ENCODE measurements at places on chromosomes 7 and 10. TPM values are rescaled to one million over a fixed set of nuclear protein-coding genes. Genes with fewer than 3 reads are reported as not detected.

The TAS2R38 gene
- not detected for total RNA-seq

The EPHB4 gene
- 1.0 TPM for total RNA-seq

The AGR3 gene
- not detected for total RNA-seq

The C10orf53 gene
- total RNA-seq = not detected

The EN2 gene
- not detected for total RNA-seq

The IKZF1 gene
- total RNA-seq = 537 TPM

The GIMAP4 gene
- total RNA-seq = 476 TPM

The GDF2 gene
- total RNA-seq = not detected

The SPDYE11 gene
- total RNA-seq = not detected

The KLF14 gene
- total RNA-seq = not detected

The GUSB gene
- 59.9 TPM for total RNA-seq

The IDI2 gene
- total RNA-seq = not detected

The MRC1 gene
- total RNA-seq = not detected

The HOXA13 gene
- total RNA-seq = not detected

The ADCY1 gene
- total RNA-seq = 7.8 TPM

The UROS gene
- 50.7 TPM for total RNA-seq

The PIK3AP1 gene
- 6.3 TPM for total RNA-seq

The LRRC17 gene
- not detected for total RNA-seq

The IRF5 gene
- 9.8 TPM for total RNA-seq

The LIPJ gene
- total RNA-seq = not detected

The MET gene
- total RNA-seq = 0.71 TPM

The ACHE gene
- 0.17 TPM for total RNA-seq

The ELAPOR2 gene
- total RNA-seq = 4.4 TPM

The JAKMIP3 gene
- total RNA-seq = 1.1 TPM

The ABCC2 gene
- 2.2 TPM for total RNA-seq

The ELMO1 gene
- 127 TPM for total RNA-seq

The MMP21 gene
- 0.24 TPM for total RNA-seq

The NODAL gene
- total RNA-seq = not detected

The CHAT gene
- total RNA-seq = not detected

The SPDYE6 gene
- total RNA-seq = not detected

The FBXL13 gene
- total RNA-seq = 0.29 TPM

The DYNC1I1 gene
- not detected for total RNA-seq

The ELFN1 gene
- 0.10 TPM for total RNA-seq

The CROT gene
- total RNA-seq = 15.3 TPM

The EBLN1 gene
- total RNA-seq = not detected

The NPTX2 gene
- not detected for total RNA-seq

The TFPI2 gene
- not detected for total RNA-seq
